Epithelial cell of proximal tubule (primary cell): ENCODE measurements at places on chromosomes 5 and 9.

DNA sequence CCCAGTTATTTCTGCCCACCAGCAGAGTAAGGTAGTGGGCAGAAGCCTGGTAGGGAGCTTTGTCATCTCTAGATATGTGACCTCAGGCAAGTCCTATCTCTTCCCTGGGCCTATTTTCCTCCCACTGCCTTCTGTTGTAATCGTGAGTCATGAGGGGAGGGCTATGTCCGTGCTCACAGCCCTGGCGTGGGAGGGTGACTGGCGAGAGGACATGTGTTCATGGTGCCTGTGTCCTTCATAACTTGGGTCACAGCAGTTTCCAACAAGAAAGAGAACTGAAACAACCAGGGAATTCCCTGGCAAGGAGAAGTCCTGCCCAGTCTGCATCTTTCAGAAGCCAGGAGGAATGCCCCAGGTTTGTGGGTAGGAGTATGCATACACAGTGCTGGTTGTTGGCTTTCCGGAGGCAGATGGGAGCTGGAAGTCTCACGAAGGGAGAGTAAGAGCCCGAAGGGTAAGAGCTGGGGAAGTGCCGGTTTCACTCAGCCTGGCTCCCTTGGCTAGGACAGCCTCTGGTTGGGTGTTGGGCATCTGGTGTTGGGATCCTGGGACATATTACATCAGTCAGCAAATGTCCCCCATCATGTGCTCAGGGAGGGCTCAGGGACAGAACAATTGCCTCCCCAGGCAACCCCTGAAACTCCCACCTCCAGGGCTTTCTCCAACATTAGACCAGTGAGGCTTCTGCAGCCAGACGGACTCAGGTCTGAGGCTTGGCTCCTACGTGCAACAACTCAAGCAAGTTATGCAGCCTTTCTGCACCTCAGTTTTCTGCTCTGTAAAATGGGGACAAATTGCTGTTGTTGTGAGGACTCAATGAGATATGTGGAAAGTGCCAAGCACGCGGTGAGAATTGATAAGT, 4.3 kb upstream of the TIFAB start:
- no peak for DNase-seq

DNA sequence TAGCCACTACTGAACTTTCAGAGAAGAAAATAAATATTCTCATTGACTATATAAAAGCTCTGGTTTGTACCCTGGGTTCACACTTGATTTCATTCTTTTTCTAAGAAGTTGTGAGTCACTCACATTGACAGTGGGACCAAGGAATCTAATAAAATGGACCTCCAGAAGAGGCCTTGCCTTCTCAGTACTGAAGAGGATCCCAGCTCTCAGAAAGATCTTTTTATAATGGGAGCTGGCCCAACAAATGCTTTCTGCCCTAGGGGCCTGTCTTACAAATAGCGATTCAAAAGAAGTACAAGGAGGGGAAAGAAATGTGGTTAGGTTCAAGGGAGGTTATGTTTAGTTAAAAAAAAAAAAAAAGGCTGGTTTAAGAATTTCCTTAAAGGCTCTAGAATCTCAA, 237.9 kb downstream of the ISL1 start:
- DNase-seq = no peak

DNA sequence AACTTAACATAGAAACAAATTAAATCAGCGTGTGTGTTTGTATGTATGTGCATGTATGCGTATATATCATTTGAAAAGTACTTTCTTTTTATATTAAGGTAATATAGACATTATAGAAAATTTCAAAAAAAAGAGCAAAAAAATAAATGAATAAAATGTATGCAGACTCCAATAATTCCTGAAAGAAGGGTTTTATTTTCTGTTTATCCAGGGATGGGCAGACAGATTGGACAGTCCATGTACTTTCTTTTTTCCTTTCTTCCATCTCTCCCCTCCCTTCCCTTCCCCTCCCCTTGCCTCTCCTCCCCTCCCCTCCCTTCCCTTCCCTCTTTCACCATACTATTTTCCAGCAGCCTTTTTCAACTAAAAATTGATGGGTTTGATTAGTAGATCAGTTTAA, 123.8 kb downstream of the SGCD start:
- no peak for DNase-seq

DNA sequence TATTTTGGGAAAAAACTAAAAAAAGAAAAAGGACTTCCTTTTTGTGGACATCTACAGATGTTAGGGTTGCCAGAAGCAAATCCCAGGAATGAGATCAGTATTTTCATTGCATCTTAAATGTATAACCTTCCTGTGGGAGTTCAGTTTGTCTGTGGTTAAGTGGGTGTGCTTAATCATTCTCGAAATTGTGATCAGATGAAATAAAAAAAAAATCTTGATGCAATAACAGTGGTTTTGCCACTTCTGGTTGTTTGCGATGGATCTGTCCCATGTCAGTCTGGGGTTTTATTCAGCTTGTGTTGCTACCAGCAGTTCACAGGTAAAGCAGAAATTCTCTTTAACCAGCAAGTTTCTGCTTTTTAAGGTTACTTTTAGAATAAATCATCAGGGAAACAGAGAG, 179.0 kb downstream of the MAN2A1 start:
- DNase-seq = no peak

GRCh38 chr9:87722393-87723088, 3.4 kb upstream of the CTSL start:
- no peak for DNase-seq

DNA sequence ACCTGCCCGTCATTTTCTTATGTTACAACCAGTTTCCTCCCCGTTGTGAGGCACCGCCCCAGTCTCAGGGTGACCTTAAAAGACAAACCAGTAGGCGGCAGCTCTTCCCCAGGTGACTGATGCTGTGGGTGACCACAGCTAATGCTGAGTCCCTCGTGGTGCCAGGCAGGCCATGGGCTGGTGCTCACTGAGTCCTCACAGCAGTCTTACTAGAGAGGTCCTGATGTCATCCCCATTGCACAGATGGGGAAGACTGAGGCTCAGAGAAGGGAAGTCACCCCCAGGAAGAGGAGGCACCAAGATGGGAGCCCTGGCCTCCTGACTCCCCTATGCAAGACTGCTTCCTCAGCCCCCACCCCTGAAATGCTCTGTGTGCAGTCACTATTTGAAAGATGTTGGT, 978 bp downstream of the CFAP157 start:
- no peak for DNase-seq

- DNase-seq = no peak
Observed at GRCh38 chr5:97102010-97102470, 40.4 kb downstream of the LIX1 start.

- DNase-seq = no peak
Observed at GRCh38 chr5:73438645-73439470, 9.7 kb downstream of the FOXD1 start.

DNA sequence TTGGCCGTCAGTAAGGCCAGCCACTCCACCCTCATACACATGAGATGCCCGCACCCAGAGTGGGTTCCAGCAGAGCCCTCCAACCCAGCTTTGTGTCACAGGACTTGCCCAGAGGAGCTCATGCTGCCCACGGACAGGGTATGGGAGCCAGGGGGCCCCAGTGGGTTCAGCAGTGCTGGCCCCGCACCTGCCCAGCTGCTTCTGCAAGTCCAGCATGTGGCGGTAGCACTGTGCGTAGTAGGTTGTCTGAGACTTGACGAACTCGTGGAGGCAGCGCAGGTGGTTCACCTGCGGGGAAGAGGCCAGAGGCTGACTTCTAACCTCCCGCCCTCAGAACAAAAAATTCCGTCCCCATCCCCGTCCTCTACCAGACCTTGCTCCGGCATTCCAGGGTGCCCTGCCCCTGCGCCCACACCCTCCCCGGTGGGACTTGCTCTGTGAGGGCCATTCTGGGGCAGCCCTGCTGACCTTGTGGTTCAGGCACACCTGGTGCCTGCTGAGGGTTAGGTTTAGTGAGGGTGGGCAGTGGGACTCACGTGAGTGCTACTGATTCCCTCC, 18.5 kb downstream of the SH3GLB2 start:
- DNase-seq = no peak

DNA sequence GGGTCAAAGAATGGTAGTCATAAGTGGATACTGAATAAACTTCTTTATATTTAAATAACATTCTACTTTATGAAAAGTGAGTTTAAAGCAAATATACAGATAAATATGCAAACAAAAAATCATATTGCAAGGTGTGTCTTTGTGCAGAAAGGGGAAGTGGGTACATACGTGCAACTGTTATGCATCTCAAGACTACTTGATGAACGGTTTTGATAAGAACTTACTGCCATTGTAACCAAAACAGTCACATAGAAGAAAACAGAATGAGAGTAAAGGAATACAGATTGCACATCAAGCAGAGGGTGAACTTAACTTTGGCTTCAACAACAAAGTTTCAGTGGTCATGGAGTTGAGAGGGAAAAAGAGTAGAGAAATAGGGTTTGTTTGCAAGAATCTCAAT, 9.9 kb downstream of the CAMK4 start:
- no peak for DNase-seq

GRCh38 chr5:95863383-95863757, 40.8 kb upstream of the GLRX start:
- DNase-seq = no peak

DNA sequence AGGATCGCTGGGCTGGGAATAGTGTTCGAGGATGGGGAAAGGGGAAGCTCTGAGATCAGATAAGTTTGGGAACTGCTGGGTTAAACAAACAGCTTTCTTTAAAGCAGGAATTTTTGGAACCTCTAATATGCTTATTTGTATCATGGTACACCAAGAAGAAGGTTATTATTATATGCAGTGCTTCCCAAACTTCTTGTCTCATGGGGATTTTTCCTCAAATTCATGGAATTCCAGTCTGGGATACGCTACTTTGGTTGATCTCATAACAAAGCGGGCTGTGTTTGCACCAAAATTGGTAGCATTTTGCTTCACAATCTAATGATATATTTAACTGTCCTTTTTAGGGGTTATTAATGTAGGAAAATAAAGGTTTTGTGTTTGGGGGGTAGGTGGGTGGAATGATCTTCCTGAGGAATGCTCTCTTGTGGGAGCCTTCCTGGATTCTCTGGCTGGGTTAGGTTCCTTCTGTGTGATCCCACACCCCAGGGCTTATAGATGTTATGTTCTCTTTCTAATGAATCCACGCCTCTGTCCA, 116.2 kb upstream of the PANK3 start:
- no peak for DNase-seq

DNA sequence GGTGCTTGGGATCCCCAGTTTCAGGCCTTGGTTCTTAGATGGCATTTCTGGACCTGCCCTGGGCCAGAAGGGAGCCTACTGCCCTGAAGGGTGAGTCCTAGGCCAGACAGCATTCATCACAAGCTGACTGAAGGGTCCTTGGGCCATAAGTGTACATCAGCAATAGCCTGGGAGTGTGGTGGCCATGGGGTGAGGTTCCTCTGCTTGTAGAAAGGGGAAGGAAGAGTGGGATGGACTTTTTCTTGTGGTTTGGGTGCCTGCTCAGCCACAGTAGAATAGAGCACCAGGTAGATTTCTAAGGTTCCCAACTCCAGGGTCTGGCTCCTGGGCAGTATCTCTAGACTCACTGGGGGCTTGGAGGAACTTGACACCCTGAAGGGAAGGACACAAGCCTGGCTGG, 95.2 kb upstream of the PHF24 start:
- no peak for DNase-seq

- no peak for DNase-seq
Observed at GRCh38 chr9:27335075-27335474, 38.1 kb upstream of the EQTN start.

DNA sequence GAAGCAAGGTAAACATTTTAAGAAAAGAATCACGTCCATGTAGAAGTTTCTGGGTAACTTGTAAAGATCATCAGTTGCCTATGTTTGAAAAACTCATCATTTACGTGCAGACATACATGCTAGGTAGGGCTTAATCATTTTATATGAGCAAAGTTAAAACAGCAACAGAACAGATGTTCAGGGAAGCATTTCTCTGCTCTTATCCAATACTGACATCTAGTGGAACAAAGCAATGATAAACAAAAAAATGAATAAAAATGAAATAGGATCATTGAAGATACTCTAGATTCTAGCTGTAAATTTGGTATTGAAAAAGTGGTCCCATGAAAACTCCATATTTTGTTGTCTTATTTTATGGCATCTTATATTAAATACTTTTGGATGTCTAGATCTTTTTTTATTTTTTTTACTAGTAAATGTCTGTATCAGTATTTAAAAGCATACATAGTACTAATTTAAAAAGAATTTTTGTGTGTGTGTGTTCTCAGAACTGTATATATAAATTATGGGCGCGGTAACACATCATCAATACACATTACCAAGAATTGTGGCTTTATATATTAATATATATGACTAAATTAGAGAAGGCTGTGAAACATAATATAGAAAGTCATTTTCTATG, 1050.2 kb downstream of the CDH12 start:
- DNase-seq = no peak

- no peak for DNase-seq
Observed at GRCh38 chr5:32520356-32520755, 65.0 kb upstream of the SUB1 start.

GRCh38 chr9:109476642-109477257, 21.4 kb downstream of the PTPN3 start:
- DNase-seq = no peak
